Activated CD4-positive, alpha-beta T cell treated with anti-CD3 and anti-CD28 coated beads, Interleukin-2, amount 50 U/mL, for 16 hours (primary cell): ENCODE measurements at places on chromosomes 16 and 17.

- DNase-seq: no peak
These were observed 15.4 kb downstream of the CA4 start for GRCh38 chr17:60165223-60165622.

- DNase-seq: no peak
These were observed 67.7 kb upstream of the ARL4D start for GRCh38 chr17:43330876-43331639.

GRCh38 chr16:70715860-70716357 lies 30.1 kb upstream of the MTSS2 start:
- DNase-seq: no peak

- DNase-seq: no peak
These were observed 51.9 kb downstream of the COG7 start for GRCh38 chr16:23401139-23401538.

GRCh38 chr17:49901460-49902331 lies 53.8 kb upstream of the TAC4 start:
- no peak for DNase-seq

DNA sequence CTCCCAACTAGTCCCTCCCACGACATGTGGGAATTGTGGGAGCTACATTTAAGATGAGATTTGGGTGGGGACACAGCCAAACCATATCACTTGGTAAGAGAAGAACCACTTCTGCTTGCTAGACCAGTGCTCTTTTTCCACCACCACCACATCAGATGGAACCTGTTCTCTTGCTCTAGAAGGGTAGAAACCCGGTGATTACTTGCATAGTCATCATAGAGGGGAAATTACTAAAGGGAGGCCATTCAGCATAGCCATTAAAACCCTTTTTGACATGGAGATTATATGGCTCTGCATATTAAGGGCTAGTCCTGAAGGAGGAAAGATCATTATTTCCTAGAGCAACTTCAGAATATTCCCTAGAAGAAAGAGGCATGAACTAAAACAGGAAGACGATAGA lies 1188.0 kb downstream of the CDH11 start:
- DNase-seq: no peak
